SK-N-SH (cell line): ENCODE measurements at places on chromosomes 7 and 10. TPM values are rescaled to one million over a fixed set of nuclear protein-coding genes. Genes with fewer than 3 reads are reported as not detected.

DNA sequence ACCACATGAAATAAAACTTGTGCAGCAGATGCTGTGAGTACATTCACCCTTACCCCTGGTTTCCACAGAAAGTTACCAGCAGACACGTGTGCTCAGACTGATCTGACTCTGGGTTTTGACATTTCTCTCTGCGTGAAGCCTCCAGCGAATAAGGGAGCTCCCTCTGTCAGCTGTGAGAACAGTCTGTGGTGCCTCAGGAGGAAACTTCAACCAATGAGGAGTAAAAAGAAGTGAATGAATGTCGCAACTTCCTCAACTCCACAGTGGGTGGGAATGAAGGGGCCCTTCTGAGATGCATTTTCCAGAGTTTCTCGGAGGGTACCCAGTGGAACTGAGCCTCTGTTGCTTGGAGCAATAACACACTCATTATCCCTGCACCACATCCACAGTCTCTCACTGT is 743.4 kb downstream of the TNS3 start:
- DNase-seq: no peak

DNA sequence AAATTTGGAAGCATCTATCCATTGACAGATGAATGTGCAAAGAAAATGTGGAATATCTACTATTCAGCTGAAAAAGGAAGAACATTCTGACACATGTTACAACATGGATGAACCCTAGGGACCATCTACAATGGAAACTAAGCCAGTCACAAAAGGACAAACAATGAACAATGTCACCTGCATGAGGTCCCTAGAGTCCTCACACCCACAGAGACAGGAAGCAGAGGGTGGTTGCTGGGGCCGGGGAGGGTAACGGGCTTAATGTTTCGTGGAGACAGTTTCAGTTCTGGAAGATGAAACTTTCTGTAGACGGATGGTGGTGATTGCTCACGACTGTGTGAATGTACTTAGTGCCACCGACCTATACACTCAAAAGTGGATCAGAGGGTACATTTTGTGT is 282.9 kb downstream of the ADARB2 start:
- DNase-seq: no peak

The GPER1 gene
- 4.0 and 6.4 TPM in 2 replicates for polyA plus RNA-seq

The MAGI2 gene
- polyA plus RNA-seq: 1.1 and 1.2 TPM in 2 replicates

DNA sequence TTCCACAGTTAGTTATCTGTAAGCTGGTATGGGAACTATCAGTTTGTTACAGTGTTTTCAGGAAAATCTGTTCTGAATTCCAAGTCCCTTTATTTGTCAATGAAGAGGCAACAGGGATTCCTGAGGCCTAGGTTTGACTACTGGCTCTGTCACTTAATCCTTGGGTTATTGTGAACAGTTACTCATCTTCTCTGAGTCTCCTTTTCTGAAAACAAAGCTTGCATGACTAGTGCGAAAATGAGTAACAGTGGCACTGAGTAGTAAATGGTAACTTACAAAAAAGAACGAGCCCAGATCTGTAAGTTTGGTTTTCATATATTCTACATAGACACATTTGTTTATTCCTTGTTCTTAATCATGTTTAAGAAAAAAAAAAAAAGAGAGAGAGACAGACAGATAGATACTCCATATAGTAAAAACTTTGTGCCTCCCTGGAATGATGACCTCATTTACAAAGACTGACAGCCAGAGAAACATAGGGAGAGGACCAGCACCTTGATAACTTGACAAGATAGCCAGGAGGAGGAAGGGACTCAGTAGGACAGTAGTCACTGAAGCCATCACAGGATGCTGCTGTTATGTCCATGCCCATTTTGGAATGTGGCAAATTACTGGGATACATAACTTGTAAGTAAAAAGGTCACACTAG is 1.9 kb downstream of the MRPS33 start:
- DNase-seq: no peak

DNA sequence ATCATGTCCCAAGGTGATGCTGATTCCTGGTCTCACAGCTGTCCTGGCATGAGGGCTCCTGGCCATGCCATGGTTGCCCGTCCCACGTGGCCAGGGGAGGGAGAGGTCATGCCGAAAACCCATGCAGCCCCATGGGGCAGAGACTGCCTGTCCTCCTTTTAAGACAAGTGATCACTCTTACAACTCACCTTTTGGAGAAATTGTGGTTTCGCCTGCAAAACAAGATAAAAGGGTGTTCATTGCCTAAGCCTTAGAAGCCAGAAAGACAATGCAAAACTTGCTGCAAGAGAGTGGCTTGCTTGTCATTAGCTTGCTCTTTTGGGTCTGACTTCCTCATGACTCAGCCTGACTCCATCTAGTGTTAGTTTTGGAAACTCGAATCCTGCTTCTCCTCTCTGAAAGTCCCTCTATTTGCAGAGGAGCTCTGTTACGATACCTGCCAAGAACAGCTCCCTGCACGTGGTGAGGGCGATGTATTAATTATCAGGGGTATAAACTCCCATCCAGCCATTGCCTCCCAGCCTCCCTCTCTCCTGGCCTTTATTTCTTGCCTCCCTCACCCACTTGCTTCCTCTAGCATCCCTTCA is 26.7 kb downstream of the TMEM273 start:
- no peak for DNase-seq

- DNase-seq: peak; percentile 76
Observed at GRCh38 chr10:49398000-49398861, 2.3 kb upstream of the DRGX start.

DNA sequence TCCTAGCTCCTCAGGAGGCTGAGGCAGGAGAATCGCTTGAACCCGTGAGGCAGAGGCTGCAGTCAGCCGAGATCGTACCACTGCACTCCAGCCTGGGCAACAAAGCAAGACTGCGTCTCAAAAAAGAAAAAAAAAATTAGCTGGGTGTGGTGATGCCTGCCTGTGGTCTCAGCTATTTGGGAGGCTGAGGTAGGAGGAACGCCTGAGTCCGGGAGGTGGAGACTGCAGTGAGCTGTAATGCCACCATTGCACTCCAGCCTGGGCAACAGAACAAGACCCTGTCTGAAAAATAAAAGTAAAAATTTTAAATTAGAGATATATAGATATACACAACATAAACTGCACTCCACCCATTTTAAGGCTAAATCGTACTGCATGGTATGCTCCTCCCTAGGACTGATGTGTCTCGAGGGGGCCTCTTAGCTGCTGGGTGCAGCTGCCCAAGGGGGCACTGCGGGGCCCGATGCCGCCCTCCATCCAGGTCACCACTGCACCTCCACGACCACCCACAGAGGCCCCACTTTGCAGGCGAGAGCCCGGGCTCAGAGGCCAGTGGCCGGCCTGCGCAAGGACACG is 40.9 kb upstream of the FOXK1 start:
- no peak for DNase-seq

DNA sequence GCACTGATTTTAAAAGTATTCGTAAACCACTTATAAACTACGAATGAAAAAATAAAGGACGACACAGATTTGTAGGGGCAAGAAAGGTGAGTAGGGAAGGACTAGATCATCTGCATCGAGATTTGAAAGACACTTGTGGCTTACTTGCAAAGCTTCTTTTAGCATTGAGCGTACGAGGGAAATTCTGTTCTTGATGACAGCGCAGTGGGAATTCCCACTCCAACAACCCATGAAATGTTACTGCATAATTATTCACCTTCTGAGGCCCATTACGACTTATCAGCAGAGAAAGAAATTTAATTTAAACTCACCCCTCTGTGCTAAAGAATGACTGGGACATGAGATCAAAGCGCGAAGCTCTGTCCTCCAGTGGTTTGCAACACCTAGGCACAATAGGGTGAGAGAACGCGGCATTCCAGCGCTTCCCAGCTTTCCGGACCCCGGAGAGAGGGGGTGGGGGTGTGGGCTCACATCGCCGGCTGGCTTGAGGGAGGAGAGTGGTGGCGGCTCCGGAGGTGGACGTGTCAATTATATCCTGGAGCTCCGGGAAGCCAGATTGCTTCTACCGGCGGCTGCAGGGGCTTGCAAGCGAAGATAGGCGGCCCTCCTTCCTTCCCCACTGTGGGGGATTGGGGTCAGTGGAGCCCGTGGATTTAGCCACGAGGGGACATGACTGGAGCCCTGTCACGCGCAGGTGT is 10.3 kb downstream of the SP8 start:
- no peak for DNase-seq

DNA sequence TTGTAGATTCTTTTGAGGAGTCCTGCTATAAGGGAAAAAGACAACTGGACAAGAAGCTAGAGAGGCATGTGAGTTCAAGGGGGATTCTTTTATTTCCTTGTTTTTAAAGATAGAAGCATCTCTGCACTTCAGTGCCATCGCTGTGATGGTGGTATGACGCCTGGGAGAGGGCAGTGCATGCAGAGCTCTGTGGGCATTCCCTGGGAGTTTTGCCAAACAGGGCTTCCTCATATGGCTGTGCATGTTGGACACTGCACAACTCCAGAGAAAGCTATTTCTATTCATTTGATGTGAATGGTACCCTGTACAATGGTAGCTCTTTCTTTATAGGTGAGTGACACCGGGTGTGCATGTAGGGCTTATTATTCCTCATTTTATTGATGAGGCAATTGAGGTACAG is 599.5 kb upstream of the DPP6 start:
- no peak for DNase-seq

- no peak for DNase-seq
Observed at GRCh38 chr10:106384496-106384895, 780.0 kb downstream of the SORCS1 start.

- no peak for DNase-seq
Observed at GRCh38 chr7:91894781-91895480, 14.4 kb upstream of the MTERF1 start.

GRCh38 chr7:20409961-20410360 is 79.3 kb downstream of the ITGB8 start:
- no peak for DNase-seq

GRCh38 chr10:86007171-86007570 is 359.4 kb downstream of the GRID1 start:
- DNase-seq: no peak

DNA sequence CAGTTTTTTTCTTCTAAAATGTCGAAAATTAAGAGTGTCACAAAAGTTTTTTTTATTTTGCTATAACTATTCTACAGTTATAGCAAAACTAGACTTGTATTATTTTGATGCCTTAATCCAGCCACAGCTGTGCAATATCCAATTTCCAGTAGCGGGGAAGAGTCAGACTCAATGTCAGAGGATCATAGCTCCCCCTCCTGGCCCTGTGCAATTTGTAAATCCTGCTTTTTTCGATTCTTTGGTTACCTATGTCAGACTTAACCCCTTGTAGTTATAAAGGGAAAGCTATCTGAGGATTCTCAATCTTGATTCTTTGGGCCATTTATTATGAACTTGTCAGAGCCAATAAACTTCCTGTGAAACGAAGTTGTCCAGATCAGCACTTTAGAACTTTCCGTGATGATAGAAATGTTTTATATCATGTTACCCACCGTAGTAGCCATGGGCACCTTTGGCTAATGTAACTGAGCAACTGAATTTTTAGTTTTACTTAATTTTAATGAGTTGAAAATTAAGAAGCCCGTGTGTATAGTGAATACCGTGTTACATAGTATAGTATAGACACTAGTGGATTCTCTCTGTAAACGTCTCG is 87.7 kb upstream of the PRKCQ start:
- DNase-seq: peak; percentile 48

DNA sequence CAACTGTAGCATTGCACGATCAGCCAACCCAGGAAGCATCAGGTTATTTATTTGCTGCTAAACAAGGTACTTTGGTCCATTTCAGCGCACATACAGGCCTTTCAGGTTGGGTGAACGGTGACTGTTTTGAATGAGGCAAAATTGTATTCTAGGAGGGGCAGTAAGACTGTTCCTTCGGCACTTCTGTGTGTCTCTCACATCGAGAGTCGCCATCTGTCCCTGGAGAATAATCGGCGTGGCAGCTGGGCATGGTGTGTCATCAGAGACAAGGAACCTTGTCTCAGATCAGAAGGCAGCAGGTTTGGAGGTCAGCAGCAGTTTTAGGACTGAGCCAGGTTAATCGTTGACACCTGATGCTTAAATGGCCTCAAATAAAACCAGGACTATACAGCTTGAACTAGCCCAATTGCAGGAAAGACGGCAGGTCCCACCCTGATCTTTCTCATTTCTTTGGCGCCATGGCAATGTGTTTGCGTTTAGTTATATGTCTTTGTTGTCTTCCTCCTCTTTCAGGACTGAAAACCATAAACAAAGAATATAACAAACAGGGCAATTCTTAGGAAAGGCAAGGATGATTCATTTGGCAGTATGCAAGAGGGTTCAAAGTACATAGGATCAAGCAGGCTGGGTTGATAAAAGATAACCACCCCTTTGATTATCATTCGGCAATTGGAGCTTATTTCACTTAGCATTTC is 92.0 kb upstream of the PRR15 start:
- DNase-seq: no peak

The GRB10 gene
- polyA plus RNA-seq: 4.4 and 5.1 TPM in 2 replicates

DNA sequence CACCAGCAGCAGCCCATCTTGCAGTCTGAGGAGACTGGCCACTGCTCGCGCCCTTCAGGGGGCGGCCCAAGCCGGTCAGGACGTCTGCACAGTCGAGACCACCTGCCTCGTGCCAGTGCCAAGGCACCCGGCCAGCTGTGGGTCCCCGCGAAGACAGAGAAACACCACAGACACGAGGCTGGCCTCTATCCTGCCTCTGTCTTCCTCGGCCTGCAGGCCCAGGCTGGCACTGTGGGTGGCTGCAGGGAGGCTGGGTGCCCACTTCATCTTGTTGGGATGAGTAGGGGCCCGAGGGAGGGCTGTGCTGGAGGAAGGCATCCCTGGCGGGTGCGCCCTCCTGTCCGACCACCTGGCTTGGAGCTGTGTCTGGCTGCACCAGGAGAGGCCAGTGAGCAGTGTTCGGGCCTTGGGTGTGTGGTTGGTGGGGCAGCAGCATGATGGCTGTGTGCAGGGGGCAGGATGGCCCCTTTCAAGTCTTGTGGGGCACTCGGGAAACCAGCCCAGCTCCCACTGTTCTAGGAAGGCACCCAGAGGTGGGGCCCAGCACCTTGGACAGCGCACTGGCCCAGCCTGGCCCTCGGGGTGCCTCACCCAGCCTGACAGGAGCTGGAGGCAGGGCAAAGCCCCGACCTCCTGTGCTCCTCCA is 7.3 kb downstream of the DPYSL4 start:
- DNase-seq: no peak

- DNase-seq: peak; percentile 71
Observed at GRCh38 chr7:732094-732541, 5.0 kb upstream of the PRKAR1B start.

DNA sequence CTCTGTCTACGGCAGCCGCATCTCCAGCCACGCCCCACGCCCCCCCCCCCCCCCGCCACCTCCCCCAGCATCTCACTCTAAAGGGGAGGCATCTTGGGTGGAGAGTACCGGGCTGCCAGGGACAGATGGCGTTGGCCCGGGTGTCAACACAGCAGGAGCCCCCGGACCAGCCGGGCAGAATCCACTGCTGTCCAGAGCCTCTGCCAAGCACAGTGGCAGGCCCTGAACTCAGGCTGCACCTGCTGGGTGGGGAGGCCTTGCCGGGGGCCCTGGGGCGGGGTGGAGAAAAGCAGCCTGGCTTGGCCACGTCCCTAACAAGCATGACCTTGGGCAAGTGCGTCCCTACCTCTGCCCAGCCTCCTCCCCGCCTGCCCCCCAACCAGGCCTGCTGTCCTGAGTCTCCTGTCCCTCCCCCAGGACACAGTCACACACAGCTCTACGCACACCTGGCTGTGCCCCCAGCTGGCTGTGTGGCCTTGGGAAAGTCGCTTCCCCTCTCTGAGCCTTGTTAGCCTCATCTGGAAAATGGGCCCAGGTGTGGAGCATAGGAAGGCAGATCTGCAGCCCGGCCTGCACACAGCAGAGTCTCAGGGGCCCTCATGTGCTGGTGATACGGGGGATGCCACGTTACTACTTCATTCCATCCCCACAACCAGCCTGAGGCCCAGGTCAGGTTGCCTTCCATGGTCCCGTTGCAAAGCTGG is 45.2 kb downstream of the MICALL2 start:
- DNase-seq: no peak

- no peak for DNase-seq
Observed at GRCh38 chr7:16851829-16852228, 30.0 kb downstream of the AGR3 start.
